Posterior vena cava (tissue), 2 donors: ENCODE measurements at places on chromosomes 12 and 14. TPM values are rescaled to one million over a fixed set of nuclear protein-coding genes. Genes with fewer than 3 reads are reported as not detected.
A peak's percentile ranks its signal among the peaks of the same experiment; 100 is the strongest.

GRCh38 chr12:52009081-52009751, 2.5 kb downstream of the TAMALIN start:
- DNase-seq = no peak

GRCh38 chr14:92610849-92611271, 97.3 kb downstream of the RIN3 start:
- DNase-seq = no peak

- peak; percentile 85 for DNase-seq
Observed at GRCh38 chr14:94689218-94689984, 77.2 kb downstream of the SERPINA3 start.

DNA sequence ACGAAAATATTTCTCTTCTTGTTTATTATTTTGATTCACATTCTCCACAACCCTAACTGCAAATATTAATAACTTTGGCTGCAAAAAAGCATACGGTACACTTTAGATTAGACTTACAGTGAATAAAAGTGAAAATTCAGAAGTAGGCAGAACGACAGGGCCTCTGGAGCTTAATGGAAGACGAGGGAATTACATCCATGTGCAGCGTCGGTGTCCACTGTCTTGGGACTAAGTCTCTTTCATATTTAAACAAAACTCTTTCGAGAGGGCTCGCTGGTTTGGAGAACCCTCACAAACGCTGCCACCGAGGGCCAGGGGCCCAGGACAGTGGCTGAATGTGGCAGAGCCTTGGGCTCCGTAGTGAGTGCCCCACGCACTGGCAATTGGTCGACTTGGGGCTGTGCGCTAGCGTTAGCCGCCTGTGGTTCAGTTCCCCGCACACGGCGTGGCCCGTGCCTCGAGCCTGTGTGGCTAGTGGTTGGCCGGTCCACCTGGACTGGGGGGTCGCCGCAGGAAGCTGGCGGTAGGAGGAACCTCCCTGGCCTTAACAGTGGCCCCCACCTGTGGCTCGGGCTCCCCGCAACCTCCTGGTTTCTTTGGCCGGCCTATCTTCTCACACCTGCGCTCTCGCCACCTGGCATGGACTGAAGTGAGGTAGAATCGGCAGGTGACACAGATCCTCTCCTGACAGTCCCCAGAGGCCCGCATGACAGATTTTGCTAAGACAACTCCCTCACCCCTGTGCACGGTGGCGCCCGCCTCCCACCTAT, 739 bp upstream of the PAX9 start:
- DNase-seq = no peak

DNA sequence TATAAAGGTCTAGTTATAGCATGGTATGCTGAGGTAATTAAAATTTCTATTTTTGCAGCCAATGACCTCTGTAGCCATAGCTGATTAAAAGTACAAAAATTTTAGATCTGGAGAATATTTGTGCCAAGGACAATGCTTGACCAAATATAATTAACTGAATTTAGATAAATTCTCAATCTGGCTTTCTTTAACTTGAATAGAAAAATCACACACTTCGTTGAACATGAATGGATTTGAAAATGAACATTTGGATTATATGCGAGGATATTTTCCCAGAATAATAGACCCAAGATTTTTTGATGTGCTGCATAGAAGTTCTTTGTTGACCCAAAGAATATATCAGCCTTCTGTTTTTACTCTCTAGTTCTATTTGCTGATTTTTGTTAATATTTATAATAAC, 38.4 kb upstream of the G2E3 start:
- no peak for DNase-seq

DNA sequence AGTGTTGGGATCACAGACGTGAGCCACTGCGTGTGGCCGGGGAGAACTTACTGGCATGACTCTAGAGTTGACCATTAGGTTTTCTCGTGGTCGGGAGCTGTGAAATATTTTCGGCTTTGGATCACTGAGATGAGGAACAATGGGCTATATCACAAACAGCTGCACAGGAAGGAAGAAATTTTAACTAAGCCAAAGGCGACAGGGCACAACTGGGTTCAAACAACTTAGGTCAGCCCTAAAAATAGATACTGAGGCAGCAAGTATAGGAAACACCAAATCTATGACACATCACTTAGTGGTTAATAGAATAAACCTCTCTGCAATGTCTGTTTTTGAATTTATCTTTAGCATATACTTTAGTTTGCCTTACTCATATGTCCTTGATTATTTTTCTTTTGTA, 162.9 kb downstream of the LRIG3 start:
- DNase-seq = no peak

DGKA gene
- 35.4 TPM for total RNA-seq

LRCOL1 gene
- total RNA-seq = 0.65 TPM

HEBP1 gene
- 63.2 TPM for total RNA-seq
